Tongue (tissue), 3 donors: ENCODE measurements at places on chromosomes 3 and 15. TPM values are rescaled to one million over a fixed set of nuclear protein-coding genes. Genes with fewer than 3 reads are reported as not detected.

LRRC34 gene
- total RNA-seq: 4.3 TPM

HYAL2 gene
- 53.9 TPM for total RNA-seq

GLCE gene
- 42.7 TPM for total RNA-seq

PAQR5 gene
- total RNA-seq: 0.92 TPM

ANKUB1 gene
- not detected for total RNA-seq

GOLGA6D gene
- not detected for total RNA-seq

P2RY14 gene
- total RNA-seq: 2.9 TPM

ZNF502 gene
- 10.5 TPM for total RNA-seq

GOLGA8S gene
- 0.21 TPM for total RNA-seq

TLR9 gene
- total RNA-seq: not detected

DNA sequence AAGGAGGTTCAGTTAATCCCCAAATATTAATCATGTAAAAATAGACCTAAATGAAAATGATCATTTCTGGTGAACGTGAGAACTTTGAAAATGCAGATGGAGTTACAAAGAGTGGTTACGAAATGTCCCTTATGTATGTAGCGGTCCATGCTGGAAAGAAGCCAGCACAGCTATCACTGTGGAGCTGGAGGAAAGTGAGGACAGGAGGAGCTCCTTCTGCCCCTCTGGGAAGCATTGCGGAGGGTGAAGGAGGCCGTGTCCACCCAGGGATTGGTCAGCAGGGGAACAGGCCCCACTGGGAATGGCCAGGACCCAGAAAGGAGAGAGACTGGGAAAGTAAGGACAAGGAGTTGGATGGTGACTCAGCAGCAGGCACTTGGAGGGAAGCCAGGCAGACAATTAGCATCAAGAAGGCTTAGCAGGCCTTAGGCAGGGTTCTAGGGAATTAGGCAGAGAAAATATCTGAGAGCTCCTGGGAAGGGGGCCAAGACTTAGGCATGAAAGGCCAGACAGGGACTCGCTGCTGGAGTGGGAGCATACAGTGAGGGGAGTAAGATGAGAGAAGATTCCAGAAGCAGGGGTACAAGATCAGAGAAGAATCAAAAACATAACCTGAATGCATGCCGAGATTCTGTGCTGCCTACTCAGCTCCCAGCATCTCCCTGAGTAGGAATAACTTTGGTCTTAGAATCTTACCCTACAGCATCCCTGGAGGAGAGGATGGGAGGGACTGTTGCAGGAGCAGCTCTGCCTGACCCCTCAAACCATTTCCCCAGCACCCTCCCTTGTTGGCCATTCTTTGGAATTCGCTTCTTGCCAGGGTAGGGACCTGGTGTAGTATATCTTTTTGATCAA, 171.0 kb upstream of the UMPS start:
- peak; percentile 95 for DNase-seq

DNA sequence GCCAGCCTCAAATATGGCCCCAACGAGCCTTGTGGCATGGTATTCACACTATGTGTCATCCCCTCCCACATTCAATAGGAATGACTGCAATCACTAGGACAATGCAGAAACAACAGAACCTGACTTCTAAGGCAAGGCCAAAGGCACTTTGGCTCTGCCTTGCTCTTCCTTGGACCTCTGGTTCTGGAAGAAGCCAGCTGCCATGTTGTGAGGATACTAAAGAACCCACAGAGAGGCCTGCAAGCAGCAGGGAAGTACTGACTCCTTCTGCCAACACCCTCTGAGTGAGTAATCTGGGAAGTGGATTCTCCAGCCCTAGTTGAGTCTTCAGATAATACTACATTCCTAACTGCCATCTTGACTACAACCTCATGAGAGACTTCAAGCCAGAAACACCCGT, 64.7 kb downstream of the ADAMTS9 start:
- no peak for DNase-seq

DNA sequence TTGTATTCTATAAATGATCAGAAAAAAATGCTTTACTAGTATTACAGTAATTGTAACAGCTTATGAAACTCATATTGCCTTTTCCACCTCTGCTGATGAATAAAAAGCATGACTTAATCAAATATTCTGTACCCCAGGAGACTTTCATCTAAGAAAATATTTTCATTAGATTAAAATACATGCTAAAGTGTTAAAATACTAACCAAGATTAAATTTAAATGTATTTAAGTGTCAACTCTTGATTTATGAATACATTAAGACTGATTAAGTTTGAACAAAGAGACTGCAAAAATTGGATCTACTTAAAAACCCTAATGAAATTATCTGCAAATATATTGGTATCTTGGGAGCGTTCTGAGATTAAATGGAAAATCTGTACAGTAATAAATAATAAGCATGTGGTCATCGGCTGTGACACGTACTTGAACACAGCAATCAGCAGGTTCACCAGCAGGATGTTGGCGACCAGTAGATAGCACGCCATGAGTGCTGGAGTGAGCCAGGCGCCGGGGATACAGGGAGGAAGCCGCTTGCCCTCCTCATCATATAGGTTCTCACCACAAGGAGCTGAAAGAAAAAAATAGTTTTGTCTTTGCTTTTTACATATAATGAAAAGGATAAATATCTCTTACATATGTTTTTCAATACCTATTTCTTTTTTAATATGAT, 36.6 kb upstream of the MTMR10 start:
- no peak for DNase-seq

DNA sequence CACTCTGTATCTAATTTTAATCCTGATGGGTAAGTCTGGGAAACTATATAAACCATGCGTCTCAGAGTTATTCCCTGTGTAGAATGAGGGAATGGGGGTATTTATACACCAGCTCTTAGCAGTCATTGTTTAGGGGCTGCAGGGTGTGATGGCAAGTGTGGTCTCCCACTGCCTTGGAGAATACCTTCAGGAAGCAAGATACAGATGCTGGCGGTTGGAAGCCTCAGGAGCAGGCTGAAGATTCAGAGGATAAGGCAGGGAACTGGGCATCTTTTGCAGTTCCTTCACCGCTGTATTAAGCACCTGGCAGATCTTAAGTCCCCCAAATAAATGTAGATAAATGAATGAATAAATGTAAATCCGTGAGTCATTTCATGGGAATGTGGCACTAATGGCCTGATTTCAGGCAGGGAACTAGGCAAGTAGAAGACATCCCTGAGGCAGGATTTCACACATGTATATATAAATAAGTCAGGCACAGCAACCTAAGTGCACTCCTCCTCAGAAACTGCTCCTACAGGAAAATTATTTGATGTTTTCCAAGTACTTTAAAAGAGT, 209.2 kb upstream of the GADL1 start:
- no peak for DNase-seq

- DNase-seq: no peak
These were observed 98.6 kb upstream of the ETV5 start for GRCh38 chr3:186207515-186207914.

- no peak for DNase-seq
These were observed 149.9 kb upstream of the NR2E3 start for GRCh38 chr15:71660501-71660900.

DNA sequence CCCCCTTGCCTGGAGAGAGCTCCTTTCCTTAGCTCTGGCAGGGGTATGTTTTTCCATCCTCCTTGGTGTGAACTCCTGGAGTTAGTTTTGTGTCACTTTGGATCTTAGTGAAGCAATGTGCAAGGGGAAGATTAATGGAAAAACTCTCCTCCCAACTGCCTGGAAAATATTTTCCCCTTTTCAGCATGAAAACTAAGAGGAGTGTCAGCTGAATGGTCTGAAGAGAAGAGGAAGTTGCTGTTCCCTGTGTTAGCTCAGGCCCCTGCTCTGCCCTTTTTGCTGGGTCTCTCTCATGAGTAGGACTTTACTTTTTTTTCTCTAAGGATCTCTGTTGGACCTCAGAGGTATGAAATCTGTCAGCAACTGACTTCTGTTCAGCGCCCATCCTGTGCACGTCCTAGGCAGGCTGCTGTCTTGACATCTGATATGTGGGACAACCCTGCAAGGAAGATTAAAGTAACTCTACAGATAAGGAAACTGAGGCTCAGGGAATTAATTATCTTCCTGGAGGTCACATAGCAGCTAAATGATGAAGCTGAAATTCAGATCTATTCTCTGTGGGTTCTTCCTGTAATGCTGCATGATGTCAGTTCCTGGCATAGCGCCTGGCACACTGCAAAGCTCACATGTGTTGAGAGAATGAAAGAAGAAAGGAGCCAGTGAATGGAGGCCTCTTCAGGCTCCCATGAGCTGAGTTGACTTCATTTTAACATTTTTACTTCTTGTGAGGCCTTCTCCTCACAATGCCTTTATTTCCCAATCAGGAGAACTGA, 109.7 kb upstream of the GALNT15 start:
- DNase-seq: peak; percentile 92

DNA sequence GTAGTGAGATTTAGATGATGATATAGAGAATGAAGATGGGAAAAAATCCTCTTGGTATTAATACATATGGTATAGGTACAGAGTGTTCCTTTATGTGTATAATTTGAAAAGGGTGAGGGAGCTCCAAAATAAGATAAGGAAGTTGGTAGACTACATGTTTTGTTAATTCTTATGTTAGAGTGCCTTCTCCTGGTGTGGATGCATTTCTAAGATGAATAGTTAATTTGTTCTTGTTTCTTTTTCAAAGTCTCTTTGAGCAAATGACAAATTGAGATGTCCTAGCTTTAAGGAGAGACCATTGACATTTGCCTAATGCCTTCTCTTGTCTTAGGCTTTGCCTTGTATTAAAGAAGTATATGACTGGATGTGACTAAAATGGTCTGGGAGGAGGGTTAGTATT, 34.1 kb downstream of the AKAP13 start:
- no peak for DNase-seq

GRCh38 chr3:45078910-45079522, 52.9 kb downstream of the CLEC3B start:
- DNase-seq: no peak

DNA sequence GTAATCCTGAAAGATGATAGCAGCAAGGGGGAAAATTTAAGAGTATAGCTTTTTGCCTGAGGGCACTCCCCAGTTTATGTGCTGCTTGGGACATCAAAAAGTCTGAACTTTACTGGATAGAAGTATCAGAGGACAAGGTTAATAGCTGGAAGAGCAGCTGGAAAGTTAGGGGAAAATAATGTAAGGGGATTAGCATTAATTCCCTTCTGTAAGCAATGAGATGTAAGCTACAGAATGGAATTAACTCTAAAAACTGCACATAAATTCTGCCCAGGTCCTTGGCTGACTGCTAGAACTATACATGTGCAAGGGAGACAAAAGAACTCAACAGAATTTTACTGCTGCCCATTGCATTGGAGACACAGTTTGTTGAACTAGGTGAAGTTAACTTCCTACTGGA, 55.6 kb downstream of the ATP11B start:
- no peak for DNase-seq

DNA sequence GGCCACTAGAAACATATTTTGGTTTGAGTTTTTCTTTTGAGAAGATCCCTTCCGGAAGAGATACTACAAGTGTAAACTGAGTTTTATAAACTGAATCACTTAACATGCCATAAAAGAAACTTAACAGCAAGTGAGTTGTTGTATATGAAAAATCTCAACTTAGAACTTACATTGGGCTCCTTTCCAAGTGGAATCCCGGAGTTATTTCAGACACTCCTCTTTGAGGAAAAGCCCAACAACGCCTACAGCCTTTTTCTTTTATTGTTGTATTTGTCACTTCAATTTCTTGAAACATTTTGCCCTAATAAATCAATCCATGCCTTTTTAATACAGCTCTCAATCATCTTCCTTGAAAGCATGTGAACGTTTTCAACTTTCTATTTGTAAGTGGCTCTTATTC, 137.3 kb downstream of the FEZF2 start:
- DNase-seq: no peak

GRCh38 chr3:142077155-142077858, 72.0 kb downstream of the TFDP2 start:
- no peak for DNase-seq

DNA sequence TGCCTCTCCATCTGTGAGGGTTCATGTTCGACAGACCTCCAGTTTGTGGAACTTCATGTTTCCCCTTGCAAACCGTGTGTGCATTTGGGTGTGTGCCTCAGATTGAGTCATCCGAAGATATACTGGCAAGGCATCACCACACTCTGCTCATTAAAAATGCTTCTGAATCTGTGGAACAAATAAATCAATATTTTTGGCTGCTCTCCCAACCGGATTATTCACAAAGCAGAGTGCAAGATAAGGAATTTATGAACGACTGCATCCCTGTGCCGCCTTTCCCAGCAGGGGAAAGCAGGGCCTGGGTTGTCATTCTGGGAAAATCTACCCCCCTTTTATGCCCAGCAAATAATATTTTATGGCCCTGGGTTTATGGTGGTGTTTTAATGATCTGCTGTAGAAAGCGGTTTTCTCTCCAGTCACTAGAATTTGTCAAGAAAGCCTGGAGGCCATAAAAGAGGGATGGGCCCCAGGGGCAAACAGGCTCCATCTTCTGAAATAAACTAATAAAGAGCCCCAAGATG, 4.2 kb upstream of the WNT5A start:
- peak; percentile 59 for DNase-seq

- no peak for DNase-seq
These were observed 91.2 kb downstream of the RGMA start for GRCh38 chr15:92997821-92998220.

GRCh38 chr3:144031938-144032337, 60.3 kb downstream of the DIPK2A start:
- peak; percentile 80 for DNase-seq

GRCh38 chr15:71251584-71252043, 136.3 kb downstream of the THSD4 start:
- no peak for DNase-seq

GRCh38 chr15:61759639-61760038, 300.6 kb downstream of the VPS13C start:
- peak; percentile 8 for DNase-seq

GRCh38 chr15:100083572-100083971, 258.2 kb downstream of the ADAMTS17 start:
- no peak for DNase-seq

- DNase-seq: no peak
These were observed 7.3 kb downstream of the C3orf70 start for GRCh38 chr3:185145511-185145910.

GRCh38 chr3:12954891-12955650, 113.7 kb upstream of the RPL32 start:
- peak; percentile 89 for DNase-seq

- DNase-seq: no peak
These were observed 44.9 kb upstream of the CTSH start for GRCh38 chr15:78989701-78990240.
